ENCODE measurements at places on chromosomes 5 and 9. TPM values are rescaled to one million over a fixed set of nuclear protein-coding genes. Genes with fewer than 3 reads are reported as not detected.

The GRAMD2B gene
- 1.4 TPM for polyA plus RNA-seq

The S1PR3 gene
- not detected for polyA plus RNA-seq

The IL3 gene
- polyA plus RNA-seq, result not detected

The LIFR gene
- not detected for polyA plus RNA-seq

The LIX1 gene
- polyA plus RNA-seq, result 3.3 TPM

The FSTL4 gene
- polyA plus RNA-seq, result not detected

DNA sequence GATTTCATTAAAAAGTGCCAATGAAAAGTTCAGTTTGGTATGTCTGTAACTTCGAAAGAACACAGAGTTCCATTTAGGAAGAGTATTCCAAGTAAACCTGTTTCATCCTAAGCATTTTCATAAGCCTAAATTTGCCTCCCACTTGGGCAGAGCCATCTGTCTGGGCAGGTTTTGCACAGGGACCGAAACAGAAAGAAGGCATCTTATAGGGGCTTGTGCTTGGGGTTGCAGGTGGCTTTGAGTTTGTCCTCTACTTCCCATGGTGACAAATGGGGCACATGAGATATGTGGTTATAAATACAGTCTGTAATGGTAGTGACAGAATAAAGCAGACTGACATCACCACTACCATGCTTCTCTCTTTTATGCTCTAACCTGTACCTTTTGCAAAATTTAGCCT is 63.7 kb downstream of the MCTP1 start:
- H3K4me1 ChIP-seq, result no peaks in the 10 kb centered on the region
- no peak for DNase-seq
- H3K4me3 ChIP-seq, result no peak overlapping the region

DNA sequence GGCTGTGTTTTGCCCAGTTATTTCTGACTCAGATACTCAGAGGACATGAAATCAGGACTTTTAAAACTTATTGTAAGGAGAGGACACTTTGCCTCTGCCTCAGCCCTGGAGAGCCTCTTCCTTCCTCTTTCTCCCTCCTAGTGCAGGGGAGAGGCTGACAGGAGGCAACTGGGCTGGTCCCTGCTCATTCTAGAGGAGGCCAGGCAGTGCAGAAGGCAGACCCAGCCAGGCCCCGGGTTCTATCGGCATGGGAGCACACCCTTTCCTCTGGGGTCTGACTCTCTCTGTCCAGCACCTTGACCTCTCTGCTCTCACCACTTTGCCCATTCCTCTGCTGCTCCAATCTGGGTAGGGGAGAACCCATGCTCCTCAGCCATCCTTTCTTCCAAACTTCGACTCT is 16.0 kb upstream of the SMIM32 start:
- H3K4me3 ChIP-seq, result no peak overlapping the region
- H3K36me3 ChIP-seq, result no peaks in the 10 kb centered on the region
- no peak overlapping the region for H3K27ac ChIP-seq

DNA sequence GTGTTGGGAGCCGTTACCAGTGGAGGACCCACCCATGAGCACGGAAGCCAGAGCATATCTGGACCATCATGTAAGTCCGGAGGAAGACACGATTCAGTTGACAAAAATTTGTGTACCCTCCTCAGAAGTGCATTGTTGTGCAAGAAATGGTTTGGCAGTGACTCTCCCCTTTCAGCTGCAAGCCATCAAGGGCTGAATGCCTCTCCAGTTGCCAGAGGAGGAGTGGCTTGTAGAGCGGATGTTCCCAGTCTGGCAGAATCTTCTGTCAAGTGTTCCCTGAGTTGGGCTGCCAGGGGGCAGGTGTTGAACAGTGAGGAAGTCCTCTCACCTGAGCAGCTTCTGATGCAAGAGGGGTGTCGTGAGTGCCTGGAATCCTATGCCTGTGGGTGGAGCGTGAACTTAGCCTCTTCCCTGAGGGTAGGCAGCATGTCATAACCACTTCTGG is 27.6 kb upstream of the CDKN2AIPNL start:
- H3K4me1 ChIP-seq, result peaks cover 21% of the 10 kb centered on the region
- H3K27me3 ChIP-seq, result no peaks in the 10 kb centered on the region
- H3K4me3 ChIP-seq, result no peak overlapping the region

- H3K4me1 ChIP-seq, result peaks cover 74% of the 10 kb centered on the region
- no peaks in the 10 kb centered on the region for H3K27me3 ChIP-seq
- no peaks in the 10 kb centered on the region for H3K36me3 ChIP-seq
Observed at GRCh38 chr5:126965061-126965475, 65.3 kb downstream of the MARCHF3 start.

- no peak for DNase-seq
- H3K4me3 ChIP-seq, result no peak overlapping the region
- H3K27ac ChIP-seq, result no peak overlapping the region
- no peaks in the 10 kb centered on the region for H3K36me3 ChIP-seq
- no peaks in the 10 kb centered on the region for H3K27me3 ChIP-seq
- H3K4me1 ChIP-seq, result no peaks in the 10 kb centered on the region
Observed at GRCh38 chr5:83973925-83974815, 253.5 kb upstream of the HAPLN1 start.

DNA sequence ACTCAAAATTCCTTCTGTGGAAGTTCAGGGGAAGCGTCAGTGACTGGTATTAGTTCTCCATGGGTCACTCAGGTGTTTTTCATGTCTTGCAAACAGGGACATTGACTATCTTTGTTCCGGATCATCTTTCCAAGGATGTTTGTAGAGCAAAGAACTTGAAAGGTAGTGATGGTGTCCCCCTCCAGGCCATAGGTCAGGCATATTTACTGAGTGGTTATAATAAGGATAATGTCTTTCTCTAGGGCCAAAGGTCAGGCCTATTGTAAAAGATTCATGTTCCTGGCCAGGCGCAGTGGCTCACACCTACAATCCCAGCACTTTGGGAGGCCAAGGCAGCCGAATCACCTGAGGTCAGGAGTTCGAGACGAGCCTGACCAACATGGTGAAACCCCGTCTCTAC is 614.8 kb downstream of the KIF4B start:
- DNase-seq, result no peak
- no peak overlapping the region for H3K4me3 ChIP-seq
- H3K36me3 ChIP-seq, result no peaks in the 10 kb centered on the region
